Upper lobe of left lung (tissue), 6 donors: ENCODE measurements at places on chromosomes 11 and 22. TPM values are rescaled to one million over a fixed set of nuclear protein-coding genes. Genes with fewer than 3 reads are reported as not detected.

Gene OR8G1
- not detected for total RNA-seq

DNA sequence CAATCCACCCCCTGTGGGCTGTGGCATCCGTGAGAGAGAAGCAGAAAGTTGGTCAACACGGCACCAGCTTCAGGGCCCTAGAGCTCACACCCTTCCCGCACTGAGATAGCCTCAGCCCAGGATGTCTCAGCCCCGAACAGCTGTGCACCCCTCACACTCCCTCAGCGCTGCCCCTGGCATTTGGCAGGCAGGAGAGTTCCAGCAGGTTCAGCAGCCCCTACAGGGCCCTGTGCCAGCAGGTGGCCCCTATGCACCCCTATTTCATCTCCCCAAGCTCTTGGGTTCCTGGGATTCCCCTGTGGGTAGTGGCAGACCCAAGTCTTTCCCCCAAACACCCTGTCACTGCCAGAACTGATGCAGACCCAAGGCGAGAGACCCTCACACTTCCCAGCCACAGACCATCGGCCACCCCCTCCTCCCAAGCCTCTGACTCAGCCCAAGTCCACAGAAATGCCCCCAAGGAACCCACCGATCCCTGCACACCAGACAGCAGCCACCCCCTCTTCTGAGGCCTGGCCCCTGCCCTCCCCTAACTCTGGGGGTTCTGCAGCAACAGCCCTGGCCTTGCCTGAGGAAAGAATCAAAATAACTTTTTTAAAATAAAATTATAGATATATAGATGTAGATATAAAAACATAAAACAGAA lies 183.6 kb downstream of the IGLL1 start:
- H3K4me1 ChIP-seq = no peaks in the 10 kb centered on the region
- no peaks in the 10 kb centered on the region for H3K36me3 ChIP-seq
- H3K27me3 ChIP-seq = no peaks in the 10 kb centered on the region
- no peak overlapping the region for H3K27ac ChIP-seq

- peak overlapping the region; percentile 55 for H3K4me3 ChIP-seq
- no peaks in the 10 kb centered on the region for H3K27me3 ChIP-seq
- peaks cover 12% of the 10 kb centered on the region for H3K4me1 ChIP-seq
- no peak for DNase-seq
- no peak overlapping the region for H3K27ac ChIP-seq
Measured at GRCh38 chr11:103110391-103110790, 1.2 kb downstream of the DYNC2H1 start.

DNA sequence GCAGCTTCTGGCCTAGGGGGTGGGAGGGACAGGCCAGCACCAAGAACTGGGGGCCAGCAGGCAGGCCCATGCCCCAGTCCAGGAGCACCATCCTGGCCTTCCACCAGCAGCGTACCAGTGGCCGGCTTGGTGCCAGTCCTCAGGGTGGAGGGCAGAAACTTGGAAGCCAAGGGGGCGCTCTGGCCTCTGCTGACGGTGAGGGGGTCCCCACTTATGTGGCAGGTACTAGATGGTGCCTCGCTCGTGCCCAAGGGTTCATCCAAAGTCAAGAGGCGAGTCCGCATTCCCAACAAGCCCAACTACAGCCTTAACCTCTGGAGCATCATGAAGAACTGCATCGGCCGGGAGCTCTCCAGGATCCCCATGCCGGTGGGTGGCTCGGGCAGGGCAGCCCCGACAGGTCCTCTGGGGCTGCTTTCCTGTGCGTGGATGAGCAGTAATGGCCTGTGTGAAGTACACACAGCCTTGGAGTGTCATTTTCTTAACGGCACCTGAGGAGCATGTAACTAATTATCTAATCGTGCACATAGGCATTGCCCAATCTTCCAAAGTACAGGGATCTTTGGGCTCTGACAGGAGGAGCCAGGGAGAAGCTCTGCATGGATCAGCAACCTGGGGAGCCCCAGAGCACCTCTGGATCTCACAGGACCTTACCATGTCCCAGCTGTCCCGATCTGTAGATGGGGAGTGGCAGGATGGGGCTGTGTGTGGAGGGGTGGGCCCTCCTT lies 79.1 kb downstream of the MORC2 start:
- H3K27me3 ChIP-seq = no peaks in the 10 kb centered on the region
- no peak overlapping the region for H3K4me3 ChIP-seq
- DNase-seq = peak; percentile 14
- H3K4me1 ChIP-seq = no peaks in the 10 kb centered on the region
- H3K36me3 ChIP-seq = peaks cover 5% of the 10 kb centered on the region
- no peak overlapping the region for H3K27ac ChIP-seq
